ENCODE measurements at places on chromosomes 12 and 14.

DNA sequence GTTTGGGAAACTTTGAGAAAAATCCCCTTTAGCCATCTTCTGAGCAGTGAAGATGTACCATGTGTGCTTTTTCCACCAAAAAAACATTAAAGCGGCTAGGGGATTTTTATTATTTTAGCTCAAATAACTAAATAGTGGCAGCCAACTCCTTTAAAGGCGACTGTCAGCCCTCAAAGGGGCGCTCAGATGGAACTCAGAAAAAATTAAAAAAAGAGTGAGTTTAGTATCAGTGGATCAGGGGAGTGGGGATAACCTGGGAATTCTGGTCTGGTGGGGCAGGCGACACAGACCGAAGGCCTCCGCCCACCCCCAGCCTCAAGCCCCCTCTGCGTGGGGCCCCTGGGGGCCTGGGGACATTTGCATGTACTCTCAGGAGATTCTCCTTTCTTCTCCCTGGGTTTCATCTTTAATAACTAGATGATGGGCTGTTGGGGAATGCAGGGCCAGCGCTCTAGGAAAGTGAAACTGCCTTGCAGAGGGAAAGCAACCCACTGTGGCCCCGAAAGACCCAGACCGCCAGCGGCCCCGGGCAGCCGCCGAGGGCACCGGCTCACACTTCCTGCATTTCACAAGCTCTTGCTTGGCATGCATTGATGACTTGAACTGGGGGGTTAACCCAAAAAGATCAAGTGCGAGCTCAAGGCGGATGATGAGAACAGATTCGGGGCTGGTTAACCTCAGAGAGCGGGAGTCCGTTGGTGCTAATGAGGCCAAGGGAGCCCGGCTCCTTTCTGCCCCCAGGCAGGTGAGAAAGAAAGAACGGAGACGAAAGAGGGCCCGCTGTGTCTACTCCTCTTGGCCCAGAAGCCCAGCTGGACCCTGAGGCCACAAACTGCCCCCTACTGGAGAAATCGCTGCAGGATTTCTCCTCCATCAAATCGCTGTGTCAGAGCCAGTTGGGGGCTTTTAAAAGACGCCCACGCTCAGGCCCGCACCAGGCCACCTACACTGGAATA is 7.3 kb upstream of the BATF start:
- DNase-seq = no peak

DNA sequence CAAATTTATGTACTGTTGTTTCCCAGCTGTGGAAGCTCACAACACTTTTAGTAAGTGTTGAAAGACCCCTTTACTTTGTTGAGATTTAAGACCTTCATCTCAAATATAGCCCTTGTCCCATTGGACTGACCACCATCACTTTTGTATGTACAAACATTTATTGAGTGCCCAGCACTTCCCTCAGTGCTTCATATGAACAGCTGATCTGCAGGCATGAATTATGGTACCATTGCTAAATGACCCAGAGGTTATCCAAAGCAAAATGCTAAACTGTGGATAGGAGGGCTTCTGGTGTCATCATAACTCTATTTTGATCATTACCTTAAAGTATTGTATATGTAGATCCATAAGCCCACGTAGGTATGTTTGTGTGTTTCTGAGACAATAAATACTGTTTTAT is 285.7 kb upstream of the RGS6 start:
- no peak for DNase-seq

DNA sequence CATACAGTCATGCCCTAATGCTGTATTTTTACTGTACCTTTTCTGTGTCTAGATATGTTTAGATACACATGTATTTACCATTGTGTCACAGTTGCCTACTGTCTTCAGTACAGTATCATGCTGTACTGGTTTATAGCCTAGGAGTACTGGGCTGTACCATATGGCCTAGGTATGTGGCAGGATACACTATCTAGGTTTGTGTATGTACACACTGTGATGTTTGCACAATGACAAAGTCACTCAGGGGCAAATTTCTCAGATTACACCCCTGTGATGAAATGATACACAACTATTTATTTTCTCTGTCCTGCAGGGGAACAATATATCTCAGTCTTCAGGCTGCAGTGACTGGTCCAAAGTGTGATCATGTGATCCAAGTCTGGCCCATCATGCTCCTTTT is 1076.1 kb downstream of the VRK1 start:
- DNase-seq = no peak

GRCh38 chr14:65170768-65171507 is 68.6 kb upstream of the MAX start:
- DNase-seq = peak; percentile 31

- peak; percentile 40 for DNase-seq
Observed at GRCh38 chr12:81450920-81451739, 308.0 kb downstream of the PPFIA2 start.

GRCh38 chr12:113861708-113862312 is 104.3 kb downstream of the RBM19 start:
- no peak for DNase-seq

DNA sequence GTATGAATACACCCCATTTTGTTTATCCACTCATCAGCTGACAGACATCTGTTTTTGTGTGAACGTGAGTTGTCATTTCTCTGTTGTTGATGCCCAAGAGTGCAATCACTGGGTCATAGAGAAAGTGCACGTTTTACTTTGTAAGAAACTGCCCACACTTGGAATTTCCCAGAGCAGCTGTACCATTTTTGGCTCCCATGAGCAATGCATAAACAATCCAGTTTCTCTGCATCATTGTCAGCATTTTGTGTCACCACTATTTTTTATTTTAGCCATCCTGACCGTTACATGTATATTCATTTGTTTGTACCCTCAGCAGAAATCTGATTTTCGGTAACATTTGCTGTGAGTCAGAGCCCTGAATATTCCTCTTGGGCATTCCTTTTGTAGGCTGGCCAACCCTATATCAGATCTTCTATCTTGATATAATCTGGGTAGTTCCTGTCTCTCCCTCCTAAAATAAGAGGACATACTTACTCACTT is 62.7 kb downstream of the RBM19 start:
- no peak for DNase-seq
